ENCODE measurements at places on chromosomes 4 and X.

DNA sequence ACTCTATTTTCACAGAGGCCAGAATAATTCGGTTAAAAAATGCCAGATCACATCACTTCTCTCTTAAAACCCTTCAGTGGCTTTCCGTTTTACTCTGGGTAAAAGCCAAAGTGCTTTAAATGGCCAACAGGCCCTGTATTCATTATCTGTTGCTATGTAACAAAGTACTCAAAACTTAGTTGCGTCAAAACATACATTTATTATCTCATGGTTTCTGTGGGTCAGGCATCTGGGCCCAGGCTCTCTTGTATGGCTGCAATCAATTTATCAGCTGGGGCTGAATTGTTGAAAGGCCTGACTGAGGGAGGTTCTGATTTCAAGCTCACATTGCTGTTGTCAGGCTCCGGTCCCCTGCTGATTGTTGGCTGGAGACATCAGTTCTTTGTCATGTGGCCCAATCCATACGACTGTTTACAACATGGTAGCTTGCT is 72.7 kb upstream of the H2AZ1 start:
- no peak for DNase-seq

GRCh38 chr4:183072176-183072575 is 26.9 kb upstream of the WWC2 start:
- no peak for DNase-seq

DNA sequence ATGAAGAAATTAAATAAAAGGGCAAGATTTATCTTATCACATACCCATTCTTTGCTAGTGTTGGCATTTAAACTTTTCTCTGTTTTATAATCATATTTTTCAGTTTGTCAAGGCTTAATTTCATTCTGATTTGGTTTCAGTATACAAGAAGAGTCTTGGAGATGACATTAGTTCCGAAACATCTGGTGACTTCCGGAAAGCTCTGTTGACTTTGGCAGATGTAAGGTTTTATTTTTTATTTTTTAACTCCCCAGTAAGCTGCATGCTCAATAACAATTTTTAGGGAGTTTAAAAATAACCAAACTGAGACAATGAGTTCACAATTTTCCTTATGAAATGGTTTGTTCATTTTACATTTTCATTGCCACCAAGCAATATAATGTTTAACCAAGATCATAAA is 39.8 kb downstream of the ANXA3 start:
- DNase-seq: no peak

GRCh38 chr4:184653650-184654049 is 4.1 kb downstream of the PRIMPOL start:
- DNase-seq: no peak

- DNase-seq: no peak
Measured at GRCh38 chr4:52372269-52372668, 286.8 kb downstream of the USP46 start.

- DNase-seq: no peak
Measured at GRCh38 chr4:169215656-169216055, 55.1 kb downstream of the SH3RF1 start.

DNA sequence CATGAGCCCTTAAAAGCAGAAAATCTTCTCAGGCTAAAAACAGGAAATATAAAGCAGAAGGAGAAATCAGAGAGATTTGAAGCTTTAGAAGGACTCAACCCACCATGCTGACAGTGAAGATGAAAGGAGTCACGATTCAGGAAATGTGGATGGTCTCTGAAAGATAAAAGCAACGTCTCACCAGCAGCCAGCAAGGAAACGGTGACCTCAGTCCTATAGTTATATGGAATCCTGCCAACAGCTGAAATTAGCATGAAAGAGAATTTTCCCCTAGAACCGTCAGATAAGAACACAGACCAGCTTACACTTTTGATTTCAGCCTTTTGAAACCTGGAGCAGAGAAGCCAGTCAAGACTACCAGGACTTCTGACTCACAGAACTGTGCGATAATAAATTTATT is 715.7 kb upstream of the HTR2C start:
- DNase-seq: no peak

- no peak for DNase-seq
Measured at GRCh38 chr4:78155616-78156105, 98.5 kb downstream of the FRAS1 start.

- DNase-seq: no peak
Measured at GRCh38 chrX:39331082-39331704, 529.9 kb downstream of the MID1IP1 start.

DNA sequence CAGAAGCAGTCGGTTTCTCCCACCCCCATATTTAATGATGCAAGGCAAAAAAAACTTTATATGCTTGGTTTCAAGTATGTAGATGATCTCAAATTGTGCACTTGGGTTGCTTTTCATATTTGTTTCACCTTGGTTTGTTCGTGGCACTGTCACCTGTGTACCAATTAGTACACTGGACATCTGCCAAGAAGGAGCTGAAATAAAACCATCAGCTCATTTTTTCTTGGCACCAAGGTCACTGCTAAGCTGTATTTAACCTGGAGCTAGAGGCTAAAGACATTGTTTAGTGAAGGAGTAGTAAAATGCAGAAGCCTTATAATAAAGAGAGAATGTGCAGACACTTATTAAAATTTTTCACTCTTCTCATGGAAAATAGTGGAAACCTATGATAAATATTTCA is 430.8 kb downstream of the ARHGAP24 start:
- DNase-seq: no peak

GRCh38 chr4:187071946-187072600 is 348.4 kb upstream of the FAT1 start:
- no peak for DNase-seq

DNA sequence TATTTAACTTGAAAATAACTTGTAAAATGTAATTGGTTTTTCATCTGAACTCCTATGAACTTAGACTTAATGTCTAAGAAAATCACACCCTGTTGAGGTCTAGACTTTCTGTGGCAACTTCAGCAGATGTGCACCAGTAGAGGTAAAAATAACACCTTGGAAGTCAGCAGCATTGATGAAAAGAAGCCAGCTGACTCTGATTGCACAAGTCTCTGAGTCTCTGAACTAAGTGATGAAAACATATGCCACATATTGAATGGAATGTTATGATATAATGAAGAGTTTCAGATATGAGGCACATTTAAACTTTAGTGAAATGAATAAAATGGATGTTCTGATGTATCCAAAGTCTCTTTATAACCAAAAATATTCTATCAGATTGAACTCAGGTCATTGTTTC is 155.4 kb downstream of the GPM6A start:
- no peak for DNase-seq

Data from cortex of kidney (tissue), 1 donor.